ENCODE measurements at places on chromosomes 13 and 19. TPM values are rescaled to one million over a fixed set of nuclear protein-coding genes. Genes with fewer than 3 reads are reported as not detected.

Gene NLRP7
- total RNA-seq = not detected

Gene ZNF556
- 0.01 TPM for total RNA-seq

Gene ZNF382
- total RNA-seq = 0.07 TPM

Gene PSG5
- total RNA-seq = 0.74 TPM

Gene NLRP4
- total RNA-seq = not detected

Gene PALM
- total RNA-seq = 15.6 TPM

Gene CAPN12
- total RNA-seq = 6.5 TPM

Gene ZNF43
- total RNA-seq = 2.9 TPM

Gene SIGLEC14
- 0.08 TPM for total RNA-seq

Gene DIRAS1
- 3.2 TPM for total RNA-seq

Gene STOML3
- not detected for total RNA-seq

Gene PGLYRP2
- total RNA-seq = not detected

Gene ANGPTL8
- total RNA-seq = not detected

Gene S1PR5
- 1.1 TPM for total RNA-seq

Gene FCAR
- total RNA-seq = not detected

Gene MUC16
- total RNA-seq = not detected

Gene DDX49
- total RNA-seq = 27.6 TPM

Gene DMAC2
- total RNA-seq = 111 TPM

Gene MBD3L2
- total RNA-seq = not detected

Gene REEP6
- total RNA-seq = 5.5 TPM

Gene PABPC3
- total RNA-seq = 0.14 TPM

Gene SERPINE3
- not detected for total RNA-seq

Gene ZNF814
- 1.9 TPM for total RNA-seq

Gene DCT
- total RNA-seq = not detected

Measured in A549 treated with dexamethasone at 1 μM for 4 hours (cell line).